Large intestine (tissue), 12 donors: ENCODE measurements at places on chromosomes 3 and 15. TPM values are rescaled to one million over a fixed set of nuclear protein-coding genes. Genes with fewer than 3 reads are reported as not detected.
A peak's percentile ranks its signal among the peaks of the same experiment; 100 is the strongest.

The LRRIQ4 gene
- 0.07 TPM for polyA plus RNA-seq

The GRK7 gene
- not detected for polyA plus RNA-seq

The SV2B gene
- polyA plus RNA-seq = 2.4 TPM

The XPC gene
- 35.4 TPM for polyA plus RNA-seq

The COL6A5 gene
- polyA plus RNA-seq = 2.2 TPM

The CCR3 gene
- polyA plus RNA-seq = 0.15 TPM

The SCN5A gene
- 3.5 TPM for polyA plus RNA-seq

The MGLL gene
- 22.8 TPM for polyA plus RNA-seq

The MME gene
- 307 TPM for polyA plus RNA-seq

The IL17RC gene
- 36.3 TPM for polyA plus RNA-seq

The C3orf20 gene
- polyA plus RNA-seq = not detected

The UQCRC1 gene
- 259 TPM for polyA plus RNA-seq

The GRAMD1C gene
- polyA plus RNA-seq = 14.4 TPM

DNA sequence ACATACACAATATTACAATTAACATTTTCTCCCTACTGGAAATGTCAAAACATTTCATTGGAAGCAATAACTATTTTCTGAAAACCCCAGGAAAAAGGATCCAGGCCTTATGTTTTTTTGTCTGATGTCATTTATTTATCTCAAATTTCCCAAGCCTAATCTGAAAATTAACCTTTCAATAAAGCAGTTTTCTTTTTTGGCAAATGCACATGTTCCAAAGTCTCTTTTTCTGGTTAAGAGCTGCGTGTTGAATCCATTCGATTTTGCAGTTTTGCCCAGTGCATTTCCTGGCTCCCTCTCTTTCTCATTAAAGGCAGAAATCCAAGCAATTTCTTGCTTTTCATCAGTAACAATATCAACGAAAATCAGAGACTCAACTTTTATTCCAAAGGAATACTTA, 222.3 kb downstream of the NR1D2 start:
- H3K4me3 ChIP-seq = no peak overlapping the region
- H3K27me3 ChIP-seq = no peaks in the 10 kb centered on the region
- H3K27ac ChIP-seq = no peak overlapping the region
- no peak for DNase-seq
- no peaks in the 10 kb centered on the region for H3K4me1 ChIP-seq

DNA sequence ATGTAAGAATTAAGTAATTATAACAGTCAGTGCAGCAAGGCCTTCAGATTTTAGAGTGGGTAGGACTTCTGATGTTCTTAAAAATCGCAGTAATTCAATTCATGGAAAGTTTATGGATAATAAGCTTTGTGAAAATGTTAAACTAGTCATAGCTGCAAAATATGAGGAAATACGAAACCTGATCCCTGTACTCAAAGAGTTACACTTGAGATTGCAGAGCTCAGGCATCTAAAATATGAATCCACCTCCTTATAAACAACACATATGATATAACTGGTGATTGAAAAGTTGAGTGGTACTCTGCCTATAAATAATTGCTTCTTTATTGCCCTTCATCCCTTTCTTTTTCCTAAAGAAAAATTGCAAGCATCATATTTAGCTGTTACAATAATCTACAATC, 473.3 kb downstream of the OTOL1 start:
- no peaks in the 10 kb centered on the region for H3K27me3 ChIP-seq
- H3K4me1 ChIP-seq = no peaks in the 10 kb centered on the region
- H3K27ac ChIP-seq = no peak overlapping the region
- no peak overlapping the region for H3K4me3 ChIP-seq
- no peak for DNase-seq

- no peaks in the 10 kb centered on the region for H3K36me3 ChIP-seq
- H3K27me3 ChIP-seq = no peaks in the 10 kb centered on the region
- H3K27ac ChIP-seq = no peak overlapping the region
- DNase-seq = no peak
- no peaks in the 10 kb centered on the region for H3K4me1 ChIP-seq
- H3K4me3 ChIP-seq = no peak overlapping the region
Observed at GRCh38 chr3:148629006-148629405, 68.7 kb upstream of the AGTR1 start.

- no peak overlapping the region for H3K27ac ChIP-seq
- no peaks in the 10 kb centered on the region for H3K4me1 ChIP-seq
- H3K36me3 ChIP-seq = no peaks in the 10 kb centered on the region
- H3K27me3 ChIP-seq = no peaks in the 10 kb centered on the region
Observed at GRCh38 chr3:60330107-60330506, 921.1 kb downstream of the FHIT start.

GRCh38 chr3:10962481-10963036, 30.0 kb upstream of the SLC6A1 start:
- H3K27ac ChIP-seq = no peak overlapping the region
- no peak for DNase-seq
- no peaks in the 10 kb centered on the region for H3K27me3 ChIP-seq
- H3K4me3 ChIP-seq = no peak overlapping the region
- H3K36me3 ChIP-seq = no peaks in the 10 kb centered on the region

DNA sequence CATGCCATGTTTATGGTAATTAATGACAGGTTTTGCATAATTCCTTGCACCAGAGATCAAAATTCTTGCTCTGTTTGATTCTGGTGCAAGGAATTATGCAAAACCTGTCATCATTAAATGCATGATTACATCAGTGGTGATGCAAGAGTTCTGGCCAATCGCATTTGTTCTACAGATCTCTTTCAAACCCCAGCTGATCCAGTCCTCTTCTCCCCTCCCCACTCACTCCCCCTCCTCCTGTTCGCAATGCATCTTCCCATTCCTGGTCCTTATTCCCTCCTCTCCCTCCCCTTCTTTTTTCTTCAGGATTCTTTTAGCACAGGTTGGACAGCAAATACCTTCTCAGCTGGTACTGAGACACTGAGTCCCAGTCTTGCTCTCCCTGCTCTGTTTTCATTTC, 82.1 kb downstream of the GABRB3 start:
- no peak overlapping the region for H3K27ac ChIP-seq
- no peaks in the 10 kb centered on the region for H3K27me3 ChIP-seq
- H3K4me3 ChIP-seq = no peak overlapping the region
- no peaks in the 10 kb centered on the region for H3K4me1 ChIP-seq

DNA sequence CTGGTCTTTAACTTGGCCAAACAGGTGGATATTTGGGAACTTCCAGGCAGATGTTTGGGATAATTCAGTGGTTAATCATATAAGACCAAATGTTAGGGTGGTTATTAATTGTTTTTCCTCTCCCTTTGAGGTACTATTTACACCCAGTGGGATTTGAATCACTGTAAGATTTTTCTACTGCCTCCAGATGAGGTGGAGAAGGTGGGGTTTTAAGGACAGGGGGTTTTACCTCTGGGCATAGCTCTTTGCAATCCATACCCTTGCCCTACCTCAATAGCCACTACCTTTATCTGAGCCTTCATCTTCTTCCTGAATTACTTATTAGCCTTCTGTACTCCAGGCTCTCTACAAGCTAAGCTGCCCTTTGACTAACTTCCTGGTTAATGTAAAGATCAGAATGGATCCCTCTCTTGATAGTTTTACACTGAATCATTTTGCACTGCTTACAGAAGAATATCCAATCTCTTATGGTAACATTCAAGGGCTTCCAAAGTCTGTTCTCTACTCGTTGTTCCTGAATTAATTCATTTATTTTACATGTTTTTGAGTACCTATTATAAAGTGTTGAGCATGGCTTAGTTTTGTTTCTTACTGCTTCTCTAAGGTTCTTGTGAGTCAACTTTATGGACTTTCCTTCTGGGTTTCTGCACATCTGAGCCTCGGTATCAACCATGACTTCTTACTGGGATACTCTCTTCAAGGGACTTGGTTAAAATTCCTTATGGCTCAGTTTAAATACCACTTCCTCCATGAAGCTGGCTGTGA, 331.2 kb upstream of the TBL1XR1 start:
- no peak for DNase-seq
- H3K36me3 ChIP-seq = no peaks in the 10 kb centered on the region
- peaks cover 6% of the 10 kb centered on the region for H3K4me1 ChIP-seq
- H3K27me3 ChIP-seq = no peaks in the 10 kb centered on the region
- no peak overlapping the region for H3K4me3 ChIP-seq

DNA sequence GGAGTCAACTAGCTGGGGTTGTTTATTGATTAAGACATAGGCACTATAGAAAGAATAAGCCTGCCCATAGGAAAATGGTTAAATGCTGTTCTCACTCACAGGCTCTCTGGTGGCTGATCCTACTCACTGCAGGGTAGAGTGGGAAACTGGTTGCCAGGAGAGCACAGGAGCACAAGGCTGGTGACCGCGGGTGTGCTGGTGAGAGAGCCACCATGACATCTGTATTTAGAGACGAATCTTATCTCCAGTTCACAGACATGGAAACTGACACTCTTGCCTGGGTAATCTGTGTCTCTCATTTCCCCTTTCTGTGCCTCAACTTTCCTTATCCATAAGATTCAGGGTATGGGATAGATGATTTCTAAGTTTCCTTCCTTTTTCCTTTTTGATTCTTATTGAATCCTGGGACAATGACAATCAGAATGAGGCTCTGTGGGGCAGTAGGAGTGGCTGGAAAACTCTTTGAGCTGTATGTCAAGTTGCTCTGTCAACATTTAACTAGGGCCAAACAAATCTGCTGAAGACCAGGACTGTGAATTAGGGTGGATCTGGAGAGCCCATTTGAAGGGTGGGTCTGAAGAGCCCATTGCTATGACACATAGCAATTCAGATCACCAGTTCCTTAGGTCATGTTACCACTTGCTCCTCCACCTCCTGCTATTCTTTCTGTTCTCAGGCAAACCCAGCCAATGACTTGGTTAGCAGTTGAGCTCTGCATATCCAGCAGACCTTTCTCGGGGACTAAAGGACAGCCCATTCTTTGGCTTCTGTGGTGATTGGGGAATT, 286.1 kb upstream of the TBL1XR1 start:
- DNase-seq = no peak
- no peaks in the 10 kb centered on the region for H3K36me3 ChIP-seq
- peaks cover 6% of the 10 kb centered on the region for H3K4me1 ChIP-seq
- H3K4me3 ChIP-seq = no peak overlapping the region

GRCh38 chr3:60854791-60855190, 396.5 kb downstream of the FHIT start:
- no peak overlapping the region for H3K4me3 ChIP-seq
- DNase-seq = no peak
- no peaks in the 10 kb centered on the region for H3K36me3 ChIP-seq

DNA sequence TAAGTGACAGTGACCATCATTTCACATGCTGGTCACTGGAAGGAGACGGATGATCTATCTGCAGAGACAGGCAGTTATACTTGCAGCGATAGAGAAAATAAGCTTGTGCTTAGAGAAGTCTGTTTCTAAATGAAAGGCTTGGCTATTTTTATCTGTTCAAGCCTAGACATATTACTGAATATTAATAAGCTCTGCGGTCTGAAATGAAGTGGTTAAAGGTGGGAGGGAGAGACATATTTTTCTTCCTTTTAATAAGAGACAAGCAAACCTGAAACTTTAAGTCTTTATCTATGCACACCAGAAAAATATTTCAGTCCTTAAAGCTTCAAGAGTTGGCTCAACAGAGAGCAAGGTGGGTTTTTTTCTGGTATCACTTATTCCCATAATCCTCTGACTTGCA, 99.0 kb downstream of the CD200R1L start:
- no peak for DNase-seq
- H3K4me1 ChIP-seq = peaks cover 9% of the 10 kb centered on the region
- H3K4me3 ChIP-seq = no peak overlapping the region

DNA sequence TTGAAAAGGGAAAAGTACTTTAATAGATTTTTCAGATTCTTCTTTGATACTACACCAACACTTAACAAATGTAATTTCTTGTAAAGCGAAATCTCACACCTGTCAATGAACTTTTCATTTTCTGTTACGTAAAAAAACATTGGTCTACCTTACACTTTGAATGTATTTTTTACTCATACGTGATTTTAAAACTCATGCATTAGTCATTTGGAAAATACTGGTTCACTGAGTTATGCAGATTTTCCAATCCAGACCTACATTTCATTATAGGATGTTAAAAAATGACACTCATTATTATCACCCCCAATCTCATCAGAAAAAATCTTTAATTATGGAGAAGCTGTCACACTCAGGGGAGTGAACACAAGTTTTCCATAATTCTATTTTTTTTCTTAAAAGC, 14.7 kb downstream of the VPS39 start:
- no peak overlapping the region for H3K27ac ChIP-seq
- no peak overlapping the region for H3K4me3 ChIP-seq
- no peak for DNase-seq
- no peaks in the 10 kb centered on the region for H3K4me1 ChIP-seq
- peaks cover 38% of the 10 kb centered on the region for H3K36me3 ChIP-seq
- H3K27me3 ChIP-seq = no peaks in the 10 kb centered on the region

- no peak overlapping the region for H3K4me3 ChIP-seq
- no peaks in the 10 kb centered on the region for H3K27me3 ChIP-seq
- no peak for DNase-seq
Observed at GRCh38 chr15:70308011-70308734, 210.5 kb upstream of the TLE3 start.

GRCh38 chr3:170046269-170047132, 8.7 kb downstream of the GPR160 start:
- DNase-seq = peak; percentile 77
- H3K4me3 ChIP-seq = no peak overlapping the region
- H3K27me3 ChIP-seq = no peaks in the 10 kb centered on the region
- peaks cover 24% of the 10 kb centered on the region for H3K36me3 ChIP-seq

GRCh38 chr3:88093266-88093665, 34.2 kb downstream of the ZNF654 start:
- no peak overlapping the region for H3K27ac ChIP-seq
- no peaks in the 10 kb centered on the region for H3K27me3 ChIP-seq
- H3K36me3 ChIP-seq = peaks cover 14% of the 10 kb centered on the region
- no peak for DNase-seq
- H3K4me1 ChIP-seq = no peaks in the 10 kb centered on the region
- no peak overlapping the region for H3K4me3 ChIP-seq

DNA sequence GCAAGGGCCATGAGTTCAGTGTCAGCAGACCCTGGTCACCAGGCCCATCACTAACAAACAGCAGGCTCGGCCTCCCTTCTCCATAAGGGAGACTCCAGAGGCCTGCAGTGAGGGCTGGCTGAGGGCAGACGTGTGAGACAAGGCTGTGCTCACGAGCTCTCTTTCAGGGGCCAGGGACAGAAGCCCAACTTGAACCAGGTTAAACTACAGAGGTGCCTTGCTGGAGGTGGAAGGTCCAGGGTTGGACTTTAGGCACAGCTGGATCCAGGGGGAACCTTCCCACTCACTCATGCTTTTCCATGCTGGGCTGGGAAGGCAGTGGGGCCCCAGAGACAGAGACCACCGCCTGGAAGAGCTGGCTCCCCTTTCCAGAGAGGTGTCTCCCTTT, 19.0 kb downstream of the CFAP100 start:
- no peak overlapping the region for H3K4me3 ChIP-seq
- no peak for DNase-seq
- H3K36me3 ChIP-seq = no peaks in the 10 kb centered on the region

GRCh38 chr3:18716821-18717220, 291.7 kb upstream of the SATB1 start:
- no peak overlapping the region for H3K27ac ChIP-seq
- H3K27me3 ChIP-seq = no peaks in the 10 kb centered on the region
- H3K4me3 ChIP-seq = no peak overlapping the region
- no peak for DNase-seq
- H3K36me3 ChIP-seq = no peaks in the 10 kb centered on the region
